CD4-positive, alpha-beta T cell treated with Interleukin-17A for 4 hours (primary cell): ENCODE measurements at places on chromosomes 5 and 9.
A peak's percentile ranks its signal among the peaks of the same experiment; 100 is the strongest.

- DNase-seq: no peak
These were observed 34.1 kb downstream of the SIL1 start for GRCh38 chr5:139164020-139164419.

DNA sequence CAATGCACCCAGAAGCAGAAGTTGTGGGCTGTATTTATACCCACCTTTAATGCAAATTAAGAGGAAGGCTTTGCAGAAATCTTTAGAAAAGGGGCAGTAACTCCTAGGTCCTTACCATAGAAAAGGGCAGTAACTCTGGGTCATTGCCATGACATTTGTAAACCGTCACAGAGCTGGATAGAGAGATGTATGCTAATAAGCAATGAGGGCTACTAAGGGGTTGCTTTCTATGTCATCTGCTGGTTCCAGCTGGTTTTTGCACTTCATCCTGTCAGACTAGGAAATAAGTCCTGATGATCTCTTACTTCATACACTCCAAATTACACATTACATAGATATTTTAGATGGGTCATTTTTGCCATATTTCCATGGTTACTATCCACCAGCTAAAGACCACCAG is 299.1 kb upstream of the TYRP1 start:
- DNase-seq: no peak

GRCh38 chr5:179588166-179588565 is 35.3 kb downstream of the HNRNPH1 start:
- DNase-seq: no peak

DNA sequence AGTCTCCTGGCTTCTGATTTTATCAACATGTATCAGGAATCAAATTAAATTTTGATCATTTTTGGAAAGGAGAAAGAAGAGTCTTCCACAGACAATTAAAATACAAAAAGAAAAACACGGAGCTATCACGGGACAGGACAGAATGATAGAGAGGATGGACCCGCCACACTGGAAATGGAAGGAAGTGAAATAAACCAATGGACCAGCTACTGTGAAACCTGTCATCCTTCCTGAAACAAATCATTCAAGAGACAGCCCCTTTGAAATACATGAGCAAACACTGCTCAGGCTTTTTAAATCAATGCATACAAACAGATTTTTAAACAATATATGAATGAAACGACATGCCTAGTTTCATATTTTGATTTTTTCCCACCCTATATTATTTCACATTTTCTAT is 339.4 kb downstream of the ACTL7B start:
- no peak for DNase-seq

DNA sequence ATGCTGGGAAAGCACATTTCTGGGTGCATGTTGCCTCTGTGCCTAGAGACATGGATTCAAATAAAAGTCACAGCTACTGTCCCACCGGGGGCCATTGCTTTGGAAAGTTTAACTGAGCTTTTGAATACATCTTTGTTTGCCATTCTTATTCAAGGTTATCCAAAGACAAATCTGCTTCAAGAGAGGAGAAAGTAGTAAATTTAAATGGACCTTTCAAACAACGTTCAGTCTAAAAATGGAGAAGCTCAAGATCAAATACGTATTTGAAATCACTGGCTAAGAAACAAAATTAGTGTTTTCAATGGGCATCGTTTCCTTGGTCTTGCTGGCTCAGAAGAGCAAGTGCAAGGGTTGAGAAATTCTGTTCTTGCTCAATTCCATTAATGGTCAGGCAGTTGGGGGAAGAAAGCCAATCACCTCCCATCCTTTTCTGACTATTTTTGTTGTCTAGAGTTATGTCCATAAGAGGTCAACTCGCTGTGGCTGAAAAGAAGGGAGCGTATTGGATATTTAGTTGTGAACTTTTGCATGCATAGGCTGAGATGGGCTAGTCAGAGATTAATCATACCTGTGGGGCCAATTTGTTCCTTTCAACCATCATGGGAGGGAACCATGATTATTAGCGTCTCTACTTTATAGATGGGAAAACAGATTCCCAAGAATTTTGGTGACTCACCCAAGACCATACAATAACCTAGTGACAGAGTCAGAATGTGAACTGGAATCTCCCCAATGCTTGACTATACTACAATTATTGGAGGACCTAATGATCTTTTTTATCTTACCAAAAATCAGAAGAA is 276.2 kb upstream of the TNC start:
- no peak for DNase-seq

DNA sequence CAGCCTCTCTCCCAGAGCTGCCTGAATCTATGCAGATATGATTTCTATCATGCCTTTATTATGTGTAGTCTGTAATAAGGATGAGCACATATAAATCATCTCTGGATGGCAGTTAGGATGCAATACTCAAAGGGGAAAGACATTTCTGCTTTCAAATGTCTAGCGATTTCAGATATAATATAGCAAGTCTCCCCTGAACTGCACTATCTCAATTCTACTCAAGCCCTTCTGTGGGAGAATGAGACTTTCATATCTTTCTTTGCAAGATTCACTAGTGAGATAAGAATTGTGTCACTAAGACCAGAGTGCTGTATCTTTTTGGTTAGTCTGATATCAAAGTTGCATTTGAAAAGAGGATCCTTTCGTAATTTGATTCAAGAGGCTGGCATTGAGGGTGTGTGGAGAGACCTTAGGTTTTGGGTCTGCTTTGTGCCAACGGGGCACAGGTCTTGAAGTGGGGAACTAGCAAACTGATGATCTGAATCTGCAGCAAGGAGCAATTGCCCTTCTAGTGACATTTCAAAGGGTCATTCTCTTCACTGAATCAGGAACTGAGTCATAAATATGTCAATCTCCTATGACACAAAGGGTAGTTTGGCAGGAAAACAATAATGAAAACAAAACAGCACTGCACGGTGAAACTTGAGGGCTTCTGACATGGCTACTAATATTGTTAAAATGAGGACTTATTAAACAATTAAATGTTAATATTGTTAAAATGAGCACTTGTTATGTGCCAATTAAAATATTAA is 305.5 kb upstream of the CLINT1 start:
- no peak for DNase-seq

DNA sequence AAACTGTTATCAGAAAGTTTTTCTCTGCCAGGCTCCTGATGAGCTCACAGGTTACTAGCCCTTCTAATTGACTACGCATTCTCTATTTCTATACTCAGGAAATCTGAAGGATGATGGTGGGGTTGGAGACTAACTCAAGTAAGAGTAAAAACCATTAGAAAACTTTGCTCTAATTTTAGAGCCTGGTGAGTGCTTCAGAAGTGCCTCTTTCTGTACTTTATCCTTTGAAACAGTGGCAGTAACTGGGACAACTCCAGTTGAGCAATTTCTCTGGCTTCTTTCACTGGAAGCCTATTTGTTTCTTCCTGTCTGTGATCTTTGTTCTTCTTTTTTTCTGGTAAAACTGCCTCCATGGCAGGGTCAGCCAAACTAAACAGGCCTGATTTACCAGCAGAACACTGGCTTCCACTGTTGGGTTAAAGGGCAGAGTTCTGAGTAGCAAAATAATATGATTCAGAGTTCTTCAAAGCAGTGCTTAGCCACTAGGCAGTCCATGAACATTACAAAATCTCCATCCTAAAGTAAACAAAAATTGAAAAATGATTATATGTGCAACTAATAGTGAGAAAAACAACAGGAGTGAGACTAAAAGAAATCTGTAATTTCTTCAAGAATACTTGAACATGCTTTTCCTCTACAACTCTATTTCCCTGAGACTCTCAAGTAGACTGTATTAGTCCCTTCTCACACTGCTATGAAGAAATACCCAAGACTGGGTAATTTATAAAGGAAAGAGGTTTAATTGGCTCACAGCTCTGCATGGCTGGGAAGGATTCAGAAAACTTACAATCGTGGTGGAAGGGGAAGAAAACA is 79.8 kb downstream of the MROH2B start:
- no peak for DNase-seq

DNA sequence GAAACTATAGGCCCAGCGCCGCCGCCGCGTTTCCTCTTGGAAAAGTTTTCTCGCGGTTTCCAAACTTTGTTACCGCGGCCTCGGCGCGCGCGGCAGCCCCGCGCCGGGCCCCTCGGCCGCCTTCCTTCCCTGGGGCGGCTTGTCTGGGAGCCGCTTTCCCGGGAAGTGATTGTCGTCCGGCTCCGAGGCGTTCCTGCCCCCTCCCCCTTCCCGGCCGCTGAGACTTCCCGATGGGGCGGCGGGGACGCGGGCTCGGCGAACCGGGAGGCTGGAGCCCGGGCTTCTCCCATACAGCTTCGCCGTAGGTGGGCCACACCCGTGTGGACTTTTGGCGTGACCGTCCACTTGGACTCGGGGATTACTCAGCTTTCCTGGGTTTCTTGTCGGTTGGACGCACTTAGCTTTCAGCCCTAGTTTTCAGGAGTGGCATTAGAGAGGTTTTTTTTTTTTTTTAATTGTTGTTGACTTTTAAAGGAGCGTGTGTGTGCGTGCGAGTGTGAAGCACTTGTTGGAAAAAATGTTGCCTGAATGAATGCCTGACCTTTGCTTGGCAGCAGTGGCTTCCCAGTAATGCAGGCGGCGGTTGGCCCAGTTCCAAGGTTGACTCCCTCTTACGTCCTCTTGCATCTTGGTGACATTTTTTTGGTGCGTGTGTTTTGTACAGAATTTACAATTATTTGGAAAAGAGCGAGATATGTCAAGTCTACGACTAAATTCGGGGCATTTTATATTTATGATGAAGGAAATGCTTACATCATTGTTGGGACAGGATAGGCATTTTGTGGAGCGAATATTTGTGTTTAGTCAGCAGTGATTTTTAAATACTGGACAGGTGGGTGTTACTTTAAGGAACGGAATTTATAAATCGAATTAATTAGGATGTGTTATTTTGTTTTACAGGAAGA is 821 bp downstream of the CTNNA1 start:
- peak; percentile 61 for DNase-seq

DNA sequence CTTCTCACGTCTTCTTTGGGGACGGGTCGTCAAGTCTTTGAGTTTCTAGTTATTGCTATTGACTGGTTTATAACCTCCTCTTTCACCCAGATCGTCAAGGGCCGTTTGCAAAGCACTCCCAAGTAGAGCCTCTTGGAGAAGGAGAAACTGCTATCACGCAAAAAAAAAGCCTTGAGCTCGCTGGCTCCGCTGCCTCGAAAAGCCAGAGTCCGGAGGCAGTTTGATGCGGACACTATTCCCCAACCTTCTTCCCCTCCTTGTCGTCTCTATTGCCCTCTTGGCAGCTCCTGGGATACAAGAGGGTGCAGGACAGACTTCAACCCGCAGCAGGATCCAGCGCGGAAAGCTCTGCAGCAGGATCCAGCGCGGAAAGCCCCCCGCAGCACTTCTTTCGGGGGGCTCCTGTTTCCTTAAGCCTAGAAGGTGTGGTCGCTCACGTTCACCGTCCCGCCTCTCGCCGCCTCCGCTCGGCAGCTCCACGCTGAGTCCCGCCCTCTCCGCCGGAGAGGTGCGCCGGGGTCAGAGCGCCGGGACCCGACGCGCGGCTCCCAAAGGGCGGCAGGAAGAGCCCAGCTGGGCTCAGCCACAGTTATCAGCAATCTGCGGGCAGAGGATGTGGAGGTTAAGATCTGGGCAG is at the start of gene PCDHAC1:
TSS of gene PCDHAC1 (plus strand) at position 494 of the 637 bp plus-strand sequence. CDS start 594 bp downstream, outside the sequence.
- DNase-seq: no peak

DNA sequence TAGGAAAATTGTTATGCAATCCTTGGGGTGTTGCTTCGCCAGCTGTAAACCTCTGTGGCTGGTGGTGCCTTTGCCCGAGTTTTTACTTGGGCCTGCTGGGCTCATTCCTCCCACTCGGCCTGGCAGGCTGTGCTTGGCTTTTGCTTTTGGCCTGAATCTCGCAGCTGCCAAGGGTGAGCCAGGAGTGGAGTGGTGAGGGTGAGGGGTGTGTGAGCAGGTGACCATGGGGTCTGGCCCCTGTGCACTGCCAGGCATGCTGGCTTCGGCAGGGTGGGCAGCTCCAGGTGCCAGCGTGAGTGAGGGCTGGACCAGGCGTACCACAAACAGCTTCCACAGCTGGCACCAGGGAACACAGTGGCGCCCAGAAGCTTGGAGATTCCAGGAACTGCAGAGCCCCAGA is 12.6 kb upstream of the DHFR start:
- DNase-seq: no peak

GRCh38 chr5:58369513-58370190 is 90.2 kb downstream of the PLK2 start:
- no peak for DNase-seq

DNA sequence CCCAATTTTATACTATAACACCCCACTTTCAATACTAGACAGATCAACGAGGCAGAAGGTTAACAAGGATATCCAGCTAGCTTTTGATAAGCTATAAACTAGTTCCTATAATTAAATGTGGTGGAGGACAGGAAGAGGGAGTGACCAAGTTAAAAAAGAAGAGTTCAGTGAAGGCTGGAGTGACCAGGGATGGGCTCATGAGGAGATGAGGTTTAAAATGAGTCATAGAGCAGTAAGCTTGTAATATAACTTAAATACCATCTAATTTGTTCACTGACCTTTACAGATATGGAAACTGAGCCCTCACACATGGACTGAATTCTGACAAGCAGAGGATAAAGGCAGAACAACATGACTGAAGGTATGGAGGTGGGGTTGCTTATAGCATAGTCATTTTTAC is 284.5 kb downstream of the SPATA31D1 start:
- no peak for DNase-seq

DNA sequence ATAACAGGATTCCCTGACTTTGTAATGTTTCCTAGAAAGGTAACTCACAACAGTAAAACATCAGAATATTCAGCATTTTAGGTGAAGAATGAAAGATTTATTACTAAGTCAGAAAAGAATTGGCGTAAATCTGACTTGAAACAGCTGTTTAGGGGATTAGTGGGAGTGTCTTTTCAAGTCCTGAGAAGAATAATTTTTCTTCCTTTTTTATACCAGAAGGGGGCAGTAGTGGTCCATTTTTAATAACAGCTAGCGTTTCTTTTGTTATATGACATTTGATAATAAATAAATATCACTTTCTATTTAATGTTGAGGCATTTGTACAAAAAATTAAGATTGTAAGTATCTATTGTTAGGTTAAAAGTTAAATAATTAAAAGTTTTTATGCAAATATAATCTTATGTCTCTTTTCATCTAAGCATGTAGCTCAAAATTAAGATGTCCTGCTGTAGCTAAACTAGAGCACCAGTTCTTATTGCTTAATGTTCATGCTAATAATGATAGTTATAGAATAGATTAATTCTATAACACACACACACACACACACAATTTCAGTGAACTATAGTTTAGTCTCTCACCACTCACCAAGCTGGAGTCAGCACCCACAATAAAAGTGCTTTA is 258.7 kb upstream of the ARRDC3 start:
- DNase-seq: no peak
